8988T (cell line): ENCODE measurements at places on chromosomes 2 and 18.

GRCh38 chr18:32238635-32239268, 48.9 kb downstream of the MEP1B start:
- DNase-seq = no peak

- DNase-seq = no peak
Observed at GRCh38 chr2:120804459-120804858, 68.8 kb downstream of the GLI2 start.

GRCh38 chr2:66748939-66749338, 314.0 kb downstream of the MEIS1 start:
- DNase-seq = no peak

GRCh38 chr2:9941996-9942390, 9.5 kb upstream of the GRHL1 start:
- DNase-seq = no peak

DNA sequence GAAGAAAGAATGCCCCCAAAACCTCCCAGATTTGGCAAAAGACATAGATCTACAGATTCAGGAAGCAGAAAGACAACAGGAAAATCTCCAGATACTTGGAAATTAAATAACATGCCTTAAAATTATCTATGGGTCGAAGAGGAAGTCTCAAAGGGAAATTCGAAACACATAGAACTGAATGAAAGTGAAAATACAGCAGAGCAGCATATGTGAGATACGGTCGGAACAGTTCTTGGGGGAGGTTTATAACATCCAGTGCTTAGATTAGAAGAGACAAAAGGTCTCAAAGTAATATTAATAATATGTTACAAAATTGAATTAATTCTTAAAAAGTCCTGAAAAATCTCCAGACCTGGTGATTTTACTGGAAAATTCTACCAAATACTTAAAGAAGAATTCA, 14.3 kb downstream of the KCNG2 start:
- DNase-seq = no peak
